ENCODE measurements at places on chromosomes 13 and 19. TPM values are rescaled to one million over a fixed set of nuclear protein-coding genes. Genes with fewer than 3 reads are reported as not detected.

Gene LILRA5
- total RNA-seq = not detected

DNA sequence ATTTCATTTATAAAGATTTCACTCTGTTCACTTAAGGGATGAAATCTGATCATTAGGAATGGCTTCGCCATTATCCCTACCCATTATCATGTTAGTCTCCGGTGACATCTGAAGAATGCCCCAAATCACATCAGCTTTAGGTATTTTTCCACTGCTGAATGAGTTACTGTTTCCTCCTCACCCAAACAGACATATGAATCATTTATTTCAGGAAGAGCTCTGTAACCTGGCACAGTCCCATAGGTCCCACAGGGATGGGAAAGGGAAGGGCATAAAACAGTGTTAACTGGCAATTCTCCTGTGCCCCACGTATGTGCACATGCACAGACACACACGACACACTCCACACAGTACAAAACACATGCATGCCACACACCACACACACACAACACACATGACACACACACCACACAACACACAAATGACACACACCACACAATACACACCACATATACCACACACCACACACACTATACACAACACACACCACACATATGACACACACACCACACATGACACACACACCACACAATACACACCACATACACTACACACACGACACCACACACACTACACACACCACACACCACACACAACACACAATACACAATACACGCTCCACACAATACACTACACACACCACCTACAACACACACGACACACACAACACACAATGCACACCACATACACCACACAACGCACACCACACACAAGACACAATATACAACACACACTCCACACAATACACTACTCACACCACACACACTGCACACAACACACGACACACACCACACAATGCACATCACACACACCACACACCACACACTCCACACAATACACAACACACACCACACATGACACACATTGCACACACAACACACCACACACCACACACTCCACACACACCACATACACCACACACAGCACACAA lies 15.4 kb downstream of the TMEM255B start:
- no peak for DNase-seq

- DNase-seq = no peak
Measured at GRCh38 chr13:74641586-74641985, 507.4 kb upstream of the KLF12 start.

DNA sequence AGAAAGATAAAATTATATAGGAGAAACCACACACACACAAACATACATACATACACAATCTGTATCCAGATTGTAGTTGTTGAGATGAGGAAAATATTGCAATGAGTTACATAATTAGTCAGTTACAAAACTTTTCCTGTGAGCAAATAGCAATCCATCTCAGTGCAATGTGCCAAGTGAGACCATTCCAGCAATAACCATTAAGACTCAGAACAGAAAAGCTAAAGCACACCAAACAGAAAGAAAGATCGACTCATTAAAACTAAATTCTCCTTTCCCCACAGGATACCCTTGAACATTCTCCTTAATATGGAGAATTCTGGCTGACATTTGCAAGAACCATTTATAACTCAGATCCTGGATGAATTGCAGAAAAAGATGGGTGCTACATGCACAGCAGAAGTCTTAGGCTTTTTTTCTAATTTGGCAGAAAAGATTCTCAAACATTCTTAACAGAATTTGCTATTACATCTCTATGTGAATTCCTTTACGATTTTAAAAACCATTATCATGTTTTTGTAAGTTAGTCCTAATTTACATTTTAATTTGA lies 1341.2 kb upstream of the SPRY2 start:
- DNase-seq = no peak

Gene ZNF575
- 0.41 TPM for total RNA-seq

GRCh38 chr19:29385191-29385795 lies 140.5 kb upstream of the VSTM2B start:
- no peak for DNase-seq

Gene CPT1C
- 5.1 TPM for total RNA-seq

GRCh38 chr13:77219401-77219800 lies 107.5 kb downstream of the MYCBP2 start:
- no peak for DNase-seq

GRCh38 chr19:53192771-53193534 lies at the start of gene ZNF665:
ZNF665 (minus strand) TSS chr19:53193358; CDS start chr19:53182898, 10,460 bp downstream.
- DNase-seq = peak; percentile 95

DNA sequence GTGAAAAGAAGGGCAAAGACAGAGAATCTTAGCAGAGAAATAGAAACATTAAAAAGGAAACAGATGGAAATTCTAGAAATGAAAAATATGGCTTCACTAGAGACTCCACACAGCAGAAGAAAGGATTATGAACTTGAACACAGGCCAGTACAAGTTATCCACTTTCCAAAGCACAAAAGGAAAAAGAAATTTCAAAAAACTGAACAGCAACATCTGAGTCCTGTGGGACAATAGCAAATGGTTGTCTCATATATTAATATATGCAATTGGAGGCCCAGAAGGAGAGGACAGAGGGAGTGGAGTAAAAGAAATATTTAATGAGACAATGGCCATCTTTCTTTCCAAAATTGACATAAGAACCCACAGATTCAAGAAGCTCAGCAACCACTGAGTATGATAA lies 141.7 kb upstream of the GJB6 start:
- no peak for DNase-seq

DNA sequence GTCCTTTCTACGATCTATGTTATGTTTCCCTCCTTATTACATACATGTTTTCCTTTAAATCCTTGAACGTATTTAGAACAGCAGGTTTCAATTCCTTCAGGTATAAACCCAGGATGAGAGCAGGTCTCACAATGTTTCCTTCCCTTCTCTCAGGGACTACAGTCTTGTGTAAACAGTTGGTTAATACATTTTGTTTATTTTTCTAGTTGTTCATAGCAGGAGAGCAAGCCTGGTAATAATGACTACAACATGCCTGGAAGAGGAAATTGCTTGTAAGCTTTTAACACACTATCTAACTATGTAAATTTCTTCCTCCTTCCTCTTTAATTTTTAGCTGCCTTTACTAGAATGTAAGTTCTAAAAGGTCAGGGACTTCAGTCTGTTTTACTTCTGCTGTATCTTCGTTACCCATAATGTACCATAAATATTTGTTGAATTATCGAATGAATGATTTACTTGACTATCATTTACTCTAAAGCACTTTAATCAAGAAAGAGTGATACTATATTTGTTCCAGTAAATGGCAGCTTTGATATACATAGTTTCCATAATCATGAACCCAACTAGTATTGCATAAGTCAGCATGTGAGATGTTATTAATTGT lies 28.9 kb upstream of the TNFRSF19 start:
- no peak for DNase-seq

Gene CCDC70
- not detected for total RNA-seq

Gene SMIM44
- total RNA-seq = not detected

DNA sequence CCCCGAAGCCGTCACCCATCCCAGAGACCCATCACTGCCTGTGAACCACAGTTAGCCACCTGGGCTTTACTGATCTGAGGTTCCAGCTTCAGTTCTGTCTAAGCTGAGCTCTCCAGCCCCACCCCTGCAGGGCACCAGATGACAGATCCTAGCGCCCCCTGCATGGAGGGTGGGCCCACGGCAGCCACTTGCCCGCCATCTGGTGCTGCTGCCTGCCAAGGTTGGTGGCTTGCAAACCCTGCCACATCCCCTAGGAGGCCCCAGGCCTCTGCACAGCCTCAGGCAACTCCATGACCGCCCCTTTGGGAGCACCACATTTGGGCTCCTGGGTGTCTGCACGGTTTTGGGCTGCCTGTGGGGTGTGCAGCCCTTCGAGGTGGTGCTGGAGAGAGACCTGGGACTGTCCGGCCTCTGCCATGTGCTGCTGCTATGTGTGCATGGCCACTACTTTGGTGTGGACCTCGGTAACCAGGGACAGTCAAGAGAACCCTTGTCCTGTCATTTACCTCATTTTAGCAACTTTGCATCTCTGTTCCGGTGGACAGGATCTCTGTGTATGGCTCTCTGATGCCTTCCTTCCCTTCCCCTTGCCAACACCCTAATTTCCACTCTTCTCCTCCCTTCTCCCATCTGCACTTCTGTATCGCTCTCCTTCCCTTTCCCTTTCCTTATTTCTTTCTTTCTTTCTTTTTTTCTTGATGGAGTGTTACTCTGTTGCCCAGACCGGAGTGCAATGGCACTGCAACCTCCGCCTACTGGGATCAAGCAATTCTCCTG lies 17.4 kb upstream of the SDHAF1 start:
- DNase-seq = no peak

DNA sequence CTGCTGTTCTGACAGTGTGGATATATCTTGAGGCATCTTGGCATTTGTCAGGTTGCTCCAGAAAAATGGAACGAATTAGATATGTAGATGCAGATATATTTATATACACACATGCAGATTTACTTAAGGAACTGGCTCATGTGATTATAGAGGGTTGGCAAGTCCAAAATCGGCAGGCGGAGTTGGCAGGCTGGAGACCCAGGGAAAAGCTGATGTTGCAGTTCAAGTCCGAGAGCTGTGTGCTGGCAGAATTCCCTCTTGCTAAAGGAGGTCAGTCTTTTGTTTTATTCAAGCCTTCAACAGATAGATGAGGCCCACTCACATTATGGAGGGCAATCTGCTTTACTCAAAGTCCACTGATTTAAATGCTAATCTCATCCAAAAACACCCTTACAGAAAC lies 24.4 kb upstream of the CSNK1A1L start:
- peak; percentile 34 for DNase-seq

- no peak for DNase-seq
Measured at GRCh38 chr19:5832527-5833216, 6.8 kb downstream of the FUT6 start.

DNA sequence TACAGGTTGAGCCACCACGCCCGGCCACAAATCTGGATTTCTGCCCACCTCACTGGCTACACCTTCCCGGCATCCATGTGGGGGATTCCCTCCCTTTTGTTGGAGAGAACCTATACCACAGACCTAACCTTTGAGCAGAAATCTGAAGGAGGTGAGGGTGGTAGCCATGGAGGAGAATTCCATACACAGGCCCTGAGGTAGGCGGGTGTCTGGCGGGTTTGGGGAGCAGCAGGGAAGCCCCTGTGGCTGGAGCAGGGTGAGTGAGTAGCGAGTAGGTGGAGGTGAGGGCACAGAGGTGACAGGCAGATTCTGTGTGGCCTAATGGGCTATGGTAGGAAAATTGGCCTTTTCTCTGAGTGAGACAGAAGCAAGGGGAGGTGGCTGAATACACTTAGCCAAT lies 10.6 kb downstream of the EIF3K start:
- DNase-seq = no peak

GRCh38 chr13:28540612-28541011 lies 45.7 kb upstream of the FLT1 start:
- no peak for DNase-seq

DNA sequence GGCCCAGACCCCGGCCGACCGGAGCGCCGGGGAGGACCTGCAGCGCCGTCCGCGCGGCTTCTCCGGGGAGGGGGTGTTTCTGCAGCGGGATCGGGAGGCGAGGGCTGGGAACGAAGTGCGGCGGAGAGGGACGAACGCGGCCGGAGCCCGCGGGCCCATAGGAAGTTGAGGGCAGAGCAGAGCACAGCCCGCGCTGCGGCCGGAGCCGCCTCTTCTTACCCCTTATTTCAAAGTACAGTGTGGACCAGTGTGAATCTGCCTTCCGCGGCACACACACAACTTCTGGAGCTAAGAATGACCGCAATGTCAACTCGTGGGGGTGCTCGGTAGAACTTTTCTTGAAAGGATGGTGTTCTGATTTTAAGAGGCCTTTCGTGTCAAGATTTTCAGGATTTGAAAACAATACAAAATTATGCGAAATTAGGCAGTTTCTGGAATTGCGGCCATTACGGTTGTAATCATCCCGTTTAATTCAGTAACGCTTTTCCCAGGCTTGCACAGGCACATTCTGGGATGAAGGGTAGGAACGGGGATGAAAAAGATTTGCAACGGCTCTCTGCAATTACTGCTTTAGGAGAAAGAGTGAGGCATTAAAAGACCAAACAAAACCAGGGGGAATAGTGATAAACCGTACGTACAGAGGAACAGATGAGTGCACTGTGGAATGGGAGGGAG lies 821 bp downstream of the TDRD3 start:
- peak; percentile 79 for DNase-seq

Gene POSTN
- total RNA-seq = 795 TPM

- no peak for DNase-seq
Measured at GRCh38 chr13:52999093-52999696, 29.4 kb upstream of the OLFM4 start.

- no peak for DNase-seq
Measured at GRCh38 chr13:77113496-77113895, 86.5 kb upstream of the FBXL3 start.

Gene RETN
- 1.5 TPM for total RNA-seq

DNA sequence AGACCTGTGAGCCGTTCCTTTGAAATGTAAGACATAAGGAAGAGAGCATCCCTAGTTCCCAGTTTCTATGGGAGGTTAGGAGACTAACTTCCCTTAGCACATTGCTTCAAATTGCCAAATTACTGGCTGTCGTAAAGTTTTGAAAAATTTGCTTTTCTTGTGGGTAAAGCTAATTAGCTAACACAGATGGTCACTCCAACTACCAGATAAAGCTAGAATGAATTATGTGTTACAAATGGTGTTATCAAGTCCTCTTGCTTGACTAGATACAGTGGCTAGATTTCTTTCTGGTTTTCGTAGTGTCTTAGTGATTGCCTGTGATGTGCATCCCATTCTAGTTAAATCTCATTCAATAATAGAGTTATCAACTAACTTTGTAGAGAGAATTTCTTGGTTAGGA lies 416.6 kb upstream of the ATXN8OS start:
- DNase-seq = no peak

GRCh38 chr13:58190577-58190976 lies 559.0 kb downstream of the PCDH17 start:
- no peak for DNase-seq

Gene GIPR
- total RNA-seq = not detected

Gene KCNN4
- 14.8 TPM for total RNA-seq

GRCh38 chr13:34224877-34225276 lies 406.9 kb downstream of the RFC3 start:
- peak; percentile 13 for DNase-seq

Gene TMEM272
- total RNA-seq = not detected

DNA sequence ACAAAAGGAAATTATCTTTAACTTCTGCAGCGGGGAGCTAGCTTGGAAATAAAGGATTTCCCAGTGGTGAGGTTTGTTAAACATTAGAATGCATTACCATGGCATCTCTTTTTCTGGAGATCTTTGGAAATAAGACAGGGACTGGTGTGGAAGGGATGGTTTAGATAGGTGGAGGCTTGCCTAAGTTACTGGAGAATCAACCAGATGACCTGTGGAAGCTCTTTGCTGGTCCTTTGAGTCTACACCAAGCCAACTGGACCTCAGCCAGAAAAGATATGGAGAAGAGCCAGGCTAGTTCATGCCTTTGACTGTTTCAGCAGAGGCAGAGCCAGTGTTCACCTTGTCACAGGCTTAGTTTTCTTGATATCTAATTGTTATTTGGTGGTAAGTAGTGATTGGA lies 134.7 kb downstream of the KCNRG start:
- peak; percentile 56 for DNase-seq

DNA sequence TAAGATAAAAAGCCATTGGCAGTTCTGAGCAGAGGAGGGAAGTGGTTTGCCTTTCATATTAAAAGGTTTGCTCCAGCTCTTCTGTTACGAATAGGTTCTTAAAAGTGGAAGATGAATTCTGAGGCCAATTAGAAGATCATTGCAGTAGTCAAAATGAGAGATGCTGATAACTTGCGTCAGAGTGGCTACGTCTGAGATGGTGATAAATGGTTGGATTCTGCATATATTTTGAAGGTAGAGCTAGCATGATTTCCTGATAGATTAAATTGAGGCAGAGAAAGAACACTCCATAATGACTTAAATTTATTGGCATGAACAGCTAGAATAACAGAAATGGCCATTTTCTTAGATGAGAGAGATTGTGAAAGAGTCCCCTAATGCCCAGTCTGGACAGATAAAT lies 652.6 kb downstream of the DACH1 start:
- no peak for DNase-seq

Measured in tongue (tissue), 3 donors.